Mesendoderm (in vitro differentiated cells): ENCODE measurements at places on chromosomes 3 and 15.

DNA sequence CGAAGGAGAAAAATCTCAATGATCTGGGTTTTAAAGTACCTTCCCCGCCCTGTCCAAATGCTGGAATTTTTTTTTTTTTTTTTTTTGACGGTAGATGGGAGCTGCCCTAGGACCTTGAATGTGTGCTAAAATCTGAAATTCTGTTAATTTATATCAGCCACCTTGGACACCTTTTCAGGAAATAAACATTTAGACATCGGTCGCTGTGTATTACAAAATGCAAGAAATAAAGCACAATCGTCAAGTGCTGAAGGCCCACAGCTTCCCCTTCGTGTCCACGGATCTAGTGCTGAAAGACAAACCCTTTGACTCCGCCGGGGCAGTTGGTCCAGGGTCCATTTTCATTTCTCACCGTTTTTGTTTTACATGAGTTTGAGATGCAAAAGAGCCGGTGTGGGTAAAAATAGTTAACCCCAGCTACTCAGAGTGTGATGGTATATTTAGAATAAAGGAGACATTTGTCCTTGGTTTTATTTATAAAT lies 90.2 kb upstream of the CHD2 start:
- DNase-seq = peak; percentile 62

GRCh38 chr3:125107861-125108567 lies 52.2 kb upstream of the HEG1 start:
- no peak for DNase-seq

- DNase-seq = no peak
Observed at GRCh38 chr3:69484507-69485393, 98.9 kb upstream of the FRMD4B start.

- DNase-seq = no peak
Observed at GRCh38 chr3:45580112-45580765, 14.3 kb upstream of the LIMD1 start.

DNA sequence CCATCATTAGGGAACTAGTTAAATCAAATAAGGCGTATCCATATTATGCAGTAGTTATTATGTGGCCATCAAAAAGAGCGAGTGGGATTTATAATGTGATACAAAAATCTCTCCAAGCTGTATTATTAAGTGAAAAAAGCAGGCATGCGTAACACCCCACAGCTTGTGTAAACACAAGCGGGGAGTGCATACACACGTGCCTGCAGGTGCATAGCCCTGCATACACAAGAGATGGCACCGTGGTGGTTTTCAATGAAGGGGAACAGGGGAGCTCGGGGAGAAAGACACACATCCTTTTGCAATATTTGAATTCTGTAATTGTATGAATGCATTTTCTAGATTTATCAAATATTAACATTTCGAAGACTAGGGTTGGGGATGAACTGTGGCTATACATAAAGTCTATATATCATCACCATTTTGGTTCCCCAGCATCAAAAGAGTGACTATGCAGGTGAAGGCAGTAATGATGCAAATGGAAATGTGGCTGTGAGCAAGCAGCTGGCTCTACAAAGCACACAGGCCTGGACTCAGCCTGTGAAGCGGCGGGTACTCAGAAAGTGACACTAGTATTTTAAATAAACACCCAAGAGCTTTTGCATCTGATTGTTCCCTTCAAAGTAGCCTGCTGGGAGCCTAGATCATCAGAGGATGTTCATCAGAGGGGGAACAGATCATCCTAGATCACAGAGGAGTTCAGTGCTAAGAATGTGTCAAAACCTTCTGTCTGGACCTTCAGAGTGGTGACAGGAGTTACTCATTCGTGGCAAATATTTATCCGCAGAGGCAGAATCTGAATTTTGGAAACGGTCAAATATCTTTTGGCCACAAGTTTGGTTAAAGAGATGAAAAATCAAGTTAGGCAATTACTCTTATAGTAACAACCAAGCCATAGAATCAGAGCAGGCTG lies 9.4 kb upstream of the KIF7 start:
- no peak for DNase-seq

- peak; percentile 39 for DNase-seq
Observed at GRCh38 chr3:29282427-29283230, 1.8 kb downstream of the RBMS3 start.

DNA sequence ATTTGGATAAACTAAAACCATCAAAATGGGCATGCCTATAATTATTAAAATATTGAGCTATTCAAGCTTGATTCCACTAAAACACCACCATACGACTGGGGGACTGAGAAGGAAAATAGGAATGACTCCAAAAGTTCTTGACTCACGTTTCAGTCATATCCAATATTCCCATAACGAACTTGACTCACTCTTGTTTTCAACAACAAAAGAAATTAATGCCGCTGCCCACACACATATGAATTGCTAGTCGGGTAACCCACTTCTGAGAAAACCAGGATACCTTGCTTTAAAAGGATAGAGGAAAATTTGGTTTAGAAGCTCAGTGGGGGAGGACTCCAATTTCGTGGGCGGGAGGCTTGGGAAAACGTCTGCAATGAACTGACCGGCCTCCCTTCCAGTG lies 5.2 kb downstream of the HTR3C start:
- DNase-seq = no peak

DNA sequence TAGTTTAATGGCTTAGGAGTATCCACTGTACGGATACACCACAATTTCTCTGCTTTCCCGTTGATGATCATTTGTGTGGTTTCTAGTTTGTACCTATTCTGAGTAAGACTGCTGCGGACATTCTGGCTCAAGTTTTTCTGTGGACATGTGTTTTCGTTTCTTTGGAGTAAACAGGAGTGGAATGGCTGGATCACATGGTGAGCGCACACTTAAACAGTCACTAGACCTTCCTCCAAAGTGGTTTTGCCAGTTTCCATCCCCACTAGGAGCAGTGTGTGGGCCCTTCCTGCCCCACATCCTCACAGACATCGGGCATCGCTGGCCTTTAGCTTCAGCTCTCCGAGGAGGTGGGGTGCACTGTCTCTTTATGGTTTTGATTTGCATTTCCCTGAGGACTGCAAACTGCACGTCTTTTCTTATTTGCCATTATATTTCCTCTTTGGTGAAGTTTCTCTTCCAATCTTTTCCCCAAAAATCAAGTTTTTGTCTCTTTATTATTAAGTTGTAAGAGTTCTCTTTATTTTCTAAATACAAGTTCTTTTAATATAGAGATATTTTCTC lies 94.1 kb downstream of the VGLL4 start:
- DNase-seq = no peak

GRCh38 chr15:57343048-57343447 lies 33.3 kb upstream of the CGNL1 start:
- no peak for DNase-seq

GRCh38 chr3:184676927-184677326 lies 34.9 kb downstream of the MAGEF1 start:
- no peak for DNase-seq

GRCh38 chr3:143443851-143444331 lies 324.3 kb downstream of the CHST2 start:
- DNase-seq = peak; percentile 83

GRCh38 chr15:41490355-41490754 lies 3.3 kb upstream of the ITPKA start:
- no peak for DNase-seq

DNA sequence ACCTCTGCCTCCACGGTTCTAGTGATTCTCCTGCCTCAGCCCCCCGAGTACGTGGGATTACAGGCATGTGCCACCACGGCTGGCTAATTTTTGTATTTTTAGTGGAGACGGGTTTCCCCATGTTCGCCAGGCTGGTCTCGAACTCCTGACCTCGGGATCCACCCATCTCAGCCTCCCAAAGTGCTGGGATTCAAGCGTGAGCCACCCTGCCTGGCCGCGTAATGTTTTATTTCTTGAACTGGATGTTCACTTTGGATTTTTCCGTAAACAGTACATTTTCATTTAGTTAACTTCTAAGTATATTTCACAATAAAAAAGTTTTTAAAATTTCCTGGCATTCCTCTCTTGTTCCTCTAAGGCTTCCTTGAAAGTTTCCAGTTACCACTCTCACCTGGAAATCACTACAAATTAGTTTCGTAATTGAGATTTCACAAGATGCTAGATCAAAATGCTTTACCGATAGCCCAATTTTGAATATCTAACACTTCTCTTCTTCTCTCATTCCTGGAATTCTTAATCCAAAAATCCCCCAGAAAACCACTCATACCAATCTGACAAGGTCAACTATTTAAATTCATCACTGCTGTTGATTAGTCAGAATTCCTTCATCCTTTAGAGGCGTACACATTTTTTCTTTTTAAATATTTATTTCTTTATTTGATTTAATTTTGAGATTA lies 44.7 kb upstream of the INO80 start:
- peak; percentile 16 for DNase-seq

- DNase-seq = peak; percentile 31
Observed at GRCh38 chr15:89165677-89166076, 55.7 kb downstream of the RLBP1 start.

DNA sequence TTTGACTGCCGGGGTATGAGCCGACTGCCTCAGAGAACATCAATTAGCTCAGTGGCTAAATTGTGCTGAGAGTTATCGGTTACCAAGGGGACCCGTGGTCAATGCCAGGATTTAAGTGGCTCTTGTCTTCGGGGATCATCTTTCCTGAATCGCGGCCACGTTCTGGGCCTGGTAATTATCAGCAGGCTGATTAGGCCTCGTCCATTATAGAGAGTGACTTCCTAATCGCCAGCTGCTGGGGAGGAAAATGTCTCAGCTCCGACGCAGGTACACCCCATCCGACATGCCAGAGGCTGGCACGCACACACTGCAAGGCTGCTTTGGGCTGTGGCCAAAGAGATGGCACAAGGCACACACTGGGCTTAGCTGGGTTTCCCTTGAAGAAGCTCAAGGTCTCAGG lies 10.6 kb downstream of the TRH start:
- DNase-seq = no peak

DNA sequence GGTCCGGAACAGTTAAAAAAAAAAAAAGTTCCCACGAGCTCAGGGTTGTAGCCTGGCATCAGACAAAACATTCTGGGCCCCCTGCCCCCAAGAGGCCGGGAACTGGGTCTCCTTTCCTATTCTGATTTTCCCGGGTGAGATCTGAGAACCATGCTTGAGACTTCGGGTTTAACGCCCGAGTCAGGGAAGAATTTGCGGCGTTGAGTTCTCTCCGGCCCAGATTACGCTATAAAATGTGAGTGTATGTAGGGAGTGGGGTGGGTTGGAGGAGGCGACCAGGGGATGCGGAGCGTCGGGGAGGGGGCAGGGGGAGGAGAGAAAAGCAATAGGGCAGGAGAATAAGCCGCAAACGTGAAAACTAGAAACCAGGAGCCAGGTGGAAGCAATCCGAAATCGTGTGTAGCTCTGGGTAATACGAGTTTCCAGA lies 2.7 kb downstream of the ZIC1 start:
- peak; percentile 25 for DNase-seq

DNA sequence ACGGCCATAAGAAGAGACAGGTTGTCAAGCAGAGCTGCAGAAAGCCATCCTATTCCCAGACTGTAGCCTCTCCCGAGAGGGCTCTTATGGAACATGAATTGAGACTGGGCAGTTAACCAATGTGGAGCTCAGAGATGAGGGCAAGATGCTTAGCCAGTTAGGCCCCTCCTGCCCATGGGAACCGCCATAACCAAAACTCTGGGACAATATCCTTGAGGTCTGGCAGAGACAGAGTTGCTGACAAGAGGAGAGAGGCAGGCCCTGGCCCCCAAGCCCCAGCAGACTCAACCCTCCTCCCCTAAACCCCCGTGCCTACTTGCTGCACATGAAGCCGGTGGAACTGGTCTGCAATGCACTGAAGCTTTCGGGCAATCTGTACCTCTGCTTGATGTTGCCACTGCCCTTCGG lies 4.8 kb downstream of the BMF start:
- peak; percentile 44 for DNase-seq

DNA sequence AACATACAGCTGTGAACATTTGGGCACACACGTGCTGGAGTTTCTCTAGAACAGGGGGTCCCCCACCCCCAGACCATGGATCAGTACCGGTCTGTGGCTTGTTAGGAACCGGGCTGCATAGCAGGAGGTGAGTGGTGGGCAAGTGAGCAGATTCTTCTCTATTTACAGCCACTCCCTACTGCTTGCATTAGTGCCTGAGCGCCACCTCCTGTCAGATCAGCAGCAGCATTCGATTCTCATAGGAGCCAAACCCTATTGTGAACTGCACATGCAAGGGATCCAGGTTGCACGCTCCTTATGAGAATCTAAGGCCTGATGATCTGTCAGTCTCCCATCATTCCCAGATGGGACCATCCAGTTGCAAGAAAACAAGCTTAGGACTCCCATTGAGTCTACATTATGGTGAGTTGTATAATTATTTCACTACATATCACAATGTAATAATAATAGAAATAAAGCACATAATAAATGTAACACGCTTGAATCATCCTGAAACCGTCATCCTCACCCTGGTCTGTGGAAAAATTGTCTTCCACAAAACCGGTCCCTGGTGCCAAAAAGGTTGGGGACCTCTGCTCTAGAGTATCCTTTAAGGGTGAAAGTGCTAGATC lies 25.8 kb downstream of the CHRM5 start:
- DNase-seq = peak; percentile 77

GRCh38 chr3:187747506-187747905 lies 2.2 kb upstream of the BCL6 start:
- DNase-seq = no peak

- no peak for DNase-seq
Observed at GRCh38 chr3:147651107-147651778, 242.1 kb downstream of the ZIC1 start.

GRCh38 chr15:63006032-63006878 lies 36.3 kb upstream of the TPM1 start:
- DNase-seq = peak; percentile 53

DNA sequence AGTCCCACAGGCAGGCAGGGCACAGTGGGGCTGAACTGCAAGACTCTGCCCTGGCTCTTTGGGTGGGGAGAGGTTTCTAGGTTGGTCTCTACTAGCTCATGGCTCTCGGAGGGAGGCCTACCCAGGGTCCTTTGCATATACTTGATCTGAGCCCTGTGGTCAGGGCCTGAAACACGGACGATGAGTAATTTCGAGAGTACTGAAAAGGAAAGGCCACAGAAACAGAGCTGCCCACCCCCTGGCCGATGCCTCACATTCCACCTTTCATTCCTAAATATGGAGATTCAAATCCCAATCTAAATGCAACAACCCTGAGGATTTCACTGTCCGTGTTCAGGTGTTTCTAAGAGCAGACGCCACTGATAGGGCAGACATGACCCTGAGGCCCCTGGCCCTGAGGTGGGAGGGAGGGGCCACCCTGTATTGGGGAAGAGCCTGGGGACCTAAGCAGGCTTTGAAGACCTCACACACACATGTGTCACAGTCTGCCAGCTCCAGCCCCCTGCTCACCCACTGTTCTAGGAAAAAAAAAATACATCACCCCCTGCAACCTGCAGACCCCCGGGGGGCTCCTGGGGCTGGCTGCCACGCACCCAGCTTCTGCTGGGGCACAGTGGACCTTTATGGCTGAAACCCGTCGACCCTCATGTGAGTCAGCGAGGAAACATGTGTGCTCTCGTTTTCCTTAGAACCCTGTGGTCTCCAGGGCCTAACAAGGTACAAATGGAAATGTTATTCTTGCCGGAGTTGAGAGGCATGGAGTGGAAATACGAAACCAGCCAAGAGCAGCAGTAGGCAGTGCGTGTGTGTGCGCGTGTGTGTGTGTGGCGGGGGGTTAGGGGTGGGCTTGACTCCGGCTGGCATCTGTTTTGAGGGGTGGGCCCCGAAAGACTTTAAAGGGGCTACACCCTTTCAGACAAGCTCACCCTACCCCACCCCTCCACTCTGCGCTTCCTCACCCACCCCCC lies 112.7 kb downstream of the CHSY1 start:
- peak; percentile 37 for DNase-seq
